ENCODE measurements at places on chromosomes 4 and X. TPM values are rescaled to one million over a fixed set of nuclear protein-coding genes. Genes with fewer than 3 reads are reported as not detected.

Gene STK26
- 10.4 TPM for total RNA-seq

Gene VCX
- total RNA-seq = not detected

Gene STX18
- 17.0 TPM for total RNA-seq

Gene NDUFA1
- total RNA-seq = 343 TPM

Gene MGAT4D
- total RNA-seq = not detected

Gene SPP1
- 221 TPM for total RNA-seq

Gene CSAG1
- 0.59 TPM for total RNA-seq

Gene BMX
- total RNA-seq = not detected

Gene HGFAC
- total RNA-seq = 0.18 TPM

Gene MAOA
- 0.16 TPM for total RNA-seq
